Activated CD4-positive, alpha-beta T cell treated with anti-CD3 and anti-CD28 coated beads, Interleukin-2, amount 50 U/mL, for 1 hour (primary cell): ENCODE measurements at places on chromosomes 1 and 21.

- no peak for DNase-seq
These were observed 83.9 kb upstream of the ARTN start for GRCh38 chr1:43849670-43850069.

DNA sequence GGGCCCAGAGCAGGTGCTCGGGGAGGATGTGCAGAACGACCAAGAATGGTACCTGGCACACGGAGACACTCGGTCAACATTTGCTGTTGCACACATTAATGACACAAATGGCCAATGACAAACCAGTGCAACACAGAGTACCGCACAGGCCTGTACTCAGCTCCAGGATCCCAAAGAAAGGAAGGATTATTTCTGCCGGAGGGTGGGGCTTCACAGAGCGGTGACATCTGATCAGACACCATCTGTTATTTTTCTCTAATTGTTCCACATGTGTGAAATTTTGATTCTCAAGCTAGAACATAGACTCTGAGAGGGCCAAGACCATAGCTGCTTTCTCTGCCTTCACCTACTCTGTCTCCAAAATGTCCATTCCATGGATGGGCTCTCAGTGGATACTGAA is 100.4 kb downstream of the MRPL37 start:
- DNase-seq: no peak

DNA sequence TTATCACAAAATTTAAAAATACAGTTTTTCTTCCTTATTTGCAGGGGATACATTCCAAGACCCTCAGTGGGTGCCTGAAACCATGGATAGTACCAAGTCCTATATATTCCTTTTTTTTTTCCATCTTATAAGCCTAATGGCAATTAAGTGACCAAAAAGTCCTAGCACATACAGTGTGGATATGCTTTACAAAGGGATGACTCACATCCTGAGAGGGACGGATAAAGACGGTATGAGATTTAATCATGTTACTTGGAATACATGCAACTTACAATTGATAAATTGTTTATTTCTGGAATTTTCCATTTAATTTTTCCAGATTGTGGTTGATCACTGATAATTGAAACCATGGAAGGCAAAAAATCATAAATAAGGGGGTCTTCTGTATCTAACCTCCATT is 181.2 kb upstream of the BRINP3 start:
- DNase-seq: no peak

DNA sequence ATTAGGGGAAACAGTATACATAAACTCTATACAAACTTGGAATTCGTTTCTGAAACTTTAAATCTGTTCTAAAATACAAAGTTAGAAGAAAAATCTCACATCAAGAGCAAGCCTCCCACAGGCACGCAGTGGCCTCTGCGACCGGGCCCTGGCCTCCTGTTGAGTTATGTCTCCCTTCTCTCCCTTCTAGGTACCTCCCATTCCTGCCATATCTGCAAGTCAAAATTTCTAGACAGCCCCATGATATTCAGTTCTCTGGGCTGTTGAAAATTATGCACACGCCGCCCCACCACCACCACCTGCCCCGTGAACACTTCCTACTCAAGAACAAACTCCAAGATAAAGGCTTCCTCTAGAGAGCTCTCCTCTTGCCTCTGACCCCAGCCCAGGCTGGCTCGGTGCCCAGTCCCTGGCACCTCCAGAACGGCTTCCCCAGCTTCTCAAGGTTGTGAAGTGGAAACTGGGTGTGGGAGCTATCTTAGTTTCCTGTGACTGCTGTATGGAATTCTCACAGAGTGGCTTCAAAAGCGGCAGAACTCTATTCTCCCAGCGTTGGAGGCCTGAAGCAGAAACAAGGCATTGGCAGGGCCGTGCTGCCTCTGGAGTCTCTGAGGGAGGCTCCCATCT is 37.7 kb upstream of the LRP8 start:
- no peak for DNase-seq

GRCh38 chr1:44290250-44291094 is 64.6 kb downstream of the ERI3 start:
- no peak for DNase-seq

DNA sequence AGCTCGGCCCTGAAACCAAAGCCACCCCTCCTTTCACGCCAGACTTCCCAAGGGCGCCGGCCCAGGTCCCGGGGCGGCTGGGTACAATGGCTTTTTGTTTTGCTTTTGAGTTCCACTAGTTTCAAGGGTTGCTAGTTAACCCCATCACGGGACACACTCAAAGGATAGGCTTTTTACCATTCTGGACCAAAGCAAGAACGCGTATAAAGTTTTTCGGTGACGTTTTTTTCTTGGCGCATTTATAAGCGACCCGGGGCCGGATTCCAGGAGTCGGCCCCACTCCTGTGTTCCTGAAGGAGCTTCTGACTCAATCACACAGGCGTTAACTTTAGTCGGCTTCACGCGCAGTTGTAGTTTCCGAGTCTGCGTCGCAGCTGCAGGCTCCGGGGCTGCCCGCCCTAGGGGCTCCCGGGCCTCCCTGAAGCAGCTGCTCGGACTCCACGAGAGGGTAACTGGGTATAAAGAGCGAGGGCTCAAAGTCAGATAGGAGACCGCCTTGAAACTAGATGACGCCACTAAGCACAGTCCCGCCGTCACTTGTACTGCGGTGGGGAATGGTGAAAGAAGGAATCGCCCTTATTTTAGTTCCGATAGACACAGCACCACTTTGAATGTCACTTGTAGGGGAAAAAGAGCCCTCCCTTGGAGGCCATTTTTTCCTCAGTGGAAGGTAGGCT is 707 bp upstream of the KLHL21 start:
- DNase-seq: peak; percentile 54

DNA sequence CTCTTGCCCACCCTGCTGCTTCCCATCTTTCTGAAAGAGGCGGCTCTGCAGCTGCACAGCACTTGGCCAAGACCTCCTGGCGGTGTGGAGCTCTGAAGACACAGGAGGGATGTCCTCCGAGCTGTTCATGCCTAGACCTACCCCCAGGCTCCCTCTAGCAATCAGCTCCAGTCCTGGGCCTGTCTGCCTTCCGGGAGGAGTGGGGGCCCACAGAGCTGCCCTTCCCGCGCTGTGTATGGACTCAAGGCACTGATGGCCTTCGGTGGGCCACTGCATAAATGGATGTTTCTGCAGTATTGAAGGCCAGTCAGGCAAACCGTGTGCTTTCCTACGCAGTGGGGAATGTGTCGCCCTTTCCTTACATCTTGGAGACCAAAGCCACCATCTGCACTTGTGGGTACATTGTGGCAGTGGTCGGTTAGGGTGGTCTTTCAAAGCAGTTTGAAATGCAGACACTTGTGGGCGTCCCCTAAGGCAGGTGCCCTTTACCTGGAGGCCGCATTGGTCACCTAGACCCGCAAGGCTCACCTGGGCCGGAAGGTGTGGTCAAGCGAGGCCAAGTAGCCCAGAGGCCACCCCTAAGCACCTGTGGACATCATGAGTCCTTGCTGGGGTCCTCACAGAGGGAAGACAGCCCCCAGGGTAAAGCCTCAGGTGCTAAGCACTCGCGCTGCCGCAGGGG is 912 bp upstream of the PKNOX1 start:
- no peak for DNase-seq

DNA sequence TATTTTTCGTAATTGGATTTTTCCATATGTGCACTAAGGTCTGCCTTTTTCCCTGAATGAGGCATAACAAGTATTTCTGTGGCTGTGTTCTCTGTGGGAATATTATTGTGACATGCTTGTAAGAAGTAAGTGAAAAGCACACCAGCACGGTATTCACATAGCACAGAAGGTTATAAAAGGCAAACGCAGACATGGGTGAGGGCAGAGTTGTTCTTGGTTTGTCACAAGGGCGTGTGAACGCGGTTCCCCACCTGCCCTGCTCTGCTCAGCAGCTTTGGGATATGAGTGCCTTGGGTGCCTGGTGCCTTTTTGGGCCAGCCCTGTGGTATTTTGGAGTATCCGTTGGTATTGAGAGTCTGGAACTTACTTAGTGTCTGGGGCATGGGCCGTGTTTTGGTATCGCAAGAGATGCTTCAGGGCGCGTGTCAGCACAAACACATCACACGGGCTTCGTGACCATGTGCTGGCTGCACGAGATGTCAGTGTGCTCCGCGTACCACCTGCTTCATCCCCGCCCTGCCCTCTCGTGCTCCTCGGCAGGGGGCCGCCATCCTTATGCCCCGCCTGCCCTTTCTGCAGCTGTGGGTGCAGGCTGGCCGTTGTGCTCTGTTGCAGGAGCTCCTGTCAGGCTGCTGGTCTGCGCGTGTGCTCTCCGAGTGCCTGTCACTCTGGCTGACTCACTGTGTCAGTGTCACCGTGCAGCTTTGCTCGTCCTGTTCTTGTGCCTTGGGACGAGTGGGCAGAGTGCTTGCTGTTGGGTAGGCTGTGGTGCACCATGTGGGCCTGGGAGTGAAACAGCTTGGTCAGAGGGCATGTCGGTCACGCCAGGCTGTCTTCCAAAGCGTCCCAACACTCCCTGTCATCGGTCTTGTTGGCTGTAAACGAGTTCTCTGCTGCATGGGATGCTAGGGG is 15.0 kb downstream of the SKI start:
- no peak for DNase-seq

DNA sequence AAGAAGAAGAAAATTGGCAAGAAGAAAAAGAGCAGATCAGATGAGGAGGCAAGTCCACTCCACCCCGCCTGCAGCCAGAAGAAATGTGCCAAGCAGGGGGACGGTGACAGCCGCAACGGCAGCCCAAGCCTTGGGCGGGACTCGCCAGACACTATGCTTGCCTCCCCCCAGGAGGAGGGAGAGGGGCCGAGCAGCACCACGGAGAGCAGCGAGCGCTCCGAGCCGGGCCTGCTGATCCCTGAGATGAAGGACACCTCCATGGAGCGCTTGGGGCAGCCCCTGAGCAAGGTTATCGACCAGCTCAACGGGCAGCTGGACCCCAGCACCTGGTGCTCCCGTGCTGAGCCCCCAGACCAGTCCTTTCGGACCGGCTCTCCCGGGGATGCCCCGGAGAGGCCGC is 9.0 kb upstream of the SLC25A34 start:
- no peak for DNase-seq

GRCh38 chr1:78035121-78035520 is 10.6 kb upstream of the GIPC2 start:
- no peak for DNase-seq

DNA sequence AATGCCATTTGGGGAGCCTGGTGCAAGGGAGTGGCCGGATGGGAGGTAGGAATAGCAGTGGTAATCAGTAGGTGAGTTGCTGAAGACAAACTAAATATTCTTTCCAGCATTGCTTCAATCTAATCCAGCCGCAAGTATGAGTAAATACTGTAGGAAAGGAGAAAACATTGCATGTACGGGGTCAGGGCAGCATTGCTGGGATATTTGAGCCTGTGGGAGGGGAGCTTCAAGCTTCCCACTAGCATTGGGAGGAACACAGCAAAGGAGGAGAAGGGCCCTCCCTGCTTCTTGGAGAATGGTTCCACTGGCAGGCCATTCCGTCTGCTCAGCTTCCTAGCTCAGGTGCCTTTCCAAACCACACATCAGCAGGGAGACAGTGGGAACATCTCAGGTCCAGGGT is 15.2 kb downstream of the CAPN2 start:
- no peak for DNase-seq

DNA sequence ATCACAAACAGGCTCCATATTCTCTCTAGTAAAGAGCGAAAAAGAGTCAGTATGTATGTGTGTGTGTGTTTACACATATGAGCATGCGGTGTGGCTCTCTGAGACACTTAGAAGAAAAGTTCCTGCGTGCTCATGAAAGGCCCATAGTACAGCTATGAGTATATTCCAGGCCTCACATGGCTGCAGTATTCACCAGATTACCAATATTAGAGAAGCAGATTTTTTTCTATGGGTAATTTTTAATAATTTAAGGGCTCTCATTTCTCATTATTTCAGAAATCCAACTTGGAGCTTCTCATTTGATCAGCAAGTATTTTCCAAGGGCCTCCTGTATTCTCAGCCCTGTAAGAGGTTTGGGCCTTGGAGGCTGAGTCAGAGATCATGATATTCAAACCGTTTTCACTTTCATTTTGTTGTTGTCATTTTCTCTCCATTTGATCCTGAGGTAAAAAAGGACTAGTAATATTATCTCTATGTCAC is 232.9 kb upstream of the SGIP1 start:
- DNase-seq: no peak

GRCh38 chr1:223831755-223832636 is 13.8 kb downstream of the TP53BP2 start:
- DNase-seq: no peak

GRCh38 chr1:108877348-108878159 is 769 bp downstream of the GPSM2 start:
- DNase-seq: no peak

DNA sequence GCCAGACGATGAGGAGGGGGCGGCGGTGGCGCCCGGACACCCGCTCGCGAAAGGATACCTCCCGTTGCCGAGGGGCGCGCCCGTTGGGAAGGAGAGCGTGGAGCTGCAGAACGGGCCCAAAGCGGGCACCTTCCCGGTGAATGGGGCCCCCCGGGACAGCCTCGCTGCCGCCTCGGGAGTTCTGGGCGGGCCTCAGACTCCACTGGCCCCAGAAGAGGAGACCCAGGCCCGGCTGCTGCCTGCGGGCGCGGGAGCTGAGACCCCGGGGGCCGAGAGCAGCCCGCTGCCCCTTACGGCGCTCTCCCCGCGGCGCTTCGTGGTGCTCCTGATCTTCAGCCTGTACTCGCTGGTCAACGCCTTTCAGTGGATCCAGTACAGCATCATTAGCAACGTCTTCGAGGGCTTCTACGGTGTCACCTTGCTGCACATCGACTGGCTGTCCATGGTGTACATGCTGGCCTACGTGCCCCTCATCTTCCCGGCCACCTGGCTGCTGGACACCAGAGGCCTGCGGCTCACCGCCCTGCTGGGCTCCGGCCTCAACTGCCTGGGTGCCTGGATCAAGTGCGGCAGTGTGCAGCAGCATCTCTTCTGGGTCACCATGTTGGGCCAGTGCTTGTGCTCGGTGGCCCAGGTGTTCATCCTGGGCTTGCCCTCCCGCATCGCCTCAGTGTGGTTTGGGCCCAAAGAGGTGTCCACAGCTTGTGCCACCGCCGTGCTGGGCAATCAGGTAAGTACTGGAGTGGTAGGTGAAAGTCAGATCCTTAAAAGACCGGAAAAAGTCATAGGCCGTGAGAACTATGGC is 588 bp downstream of the FLVCR1 start:
- DNase-seq: peak; percentile 5

GRCh38 chr1:172700556-172700955 is 41.7 kb downstream of the FASLG start:
- no peak for DNase-seq

DNA sequence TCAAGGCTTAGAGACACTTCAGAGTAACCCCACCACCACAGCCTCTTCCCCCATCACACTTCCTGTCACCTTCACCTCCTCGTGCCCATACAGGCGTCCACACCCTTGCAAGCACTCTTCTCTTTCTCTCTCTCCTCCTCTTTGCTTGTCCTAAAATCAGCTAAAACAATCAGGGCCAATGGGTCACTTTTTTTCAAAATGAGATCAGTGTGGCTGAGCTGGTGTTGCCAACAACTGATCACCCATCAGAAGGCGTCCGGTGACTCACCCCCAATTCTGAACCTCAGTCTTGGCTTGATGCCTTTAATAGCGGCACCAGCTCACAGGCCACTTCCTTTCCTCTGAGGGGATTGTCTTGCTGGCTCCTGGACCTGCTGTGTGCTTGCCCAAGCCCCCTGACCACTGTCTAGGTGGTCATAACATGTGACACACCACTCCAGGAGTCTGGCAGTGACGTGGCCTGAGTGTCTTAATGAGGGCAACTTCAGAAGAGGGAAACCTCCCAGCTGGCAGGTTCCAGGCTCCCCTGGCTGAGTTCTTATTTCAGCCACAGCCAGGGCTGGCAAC is 1.6 kb downstream of the DRAXIN start:
- no peak for DNase-seq
